ENCODE measurements at places on chromosomes 7 and 10.

- no peak for DNase-seq
Observed at GRCh38 chr7:156127166-156128134, 315.2 kb upstream of the SHH start.

- DNase-seq = no peak
Observed at GRCh38 chr10:58963101-58963534, 213.3 kb upstream of the PHYHIPL start.

GRCh38 chr7:128105228-128106022 lies 74.2 kb upstream of the LRRC4 start:
- DNase-seq = no peak

GRCh38 chr10:116866987-116867595 lies 17.8 kb downstream of the ENO4 start:
- DNase-seq = no peak

DNA sequence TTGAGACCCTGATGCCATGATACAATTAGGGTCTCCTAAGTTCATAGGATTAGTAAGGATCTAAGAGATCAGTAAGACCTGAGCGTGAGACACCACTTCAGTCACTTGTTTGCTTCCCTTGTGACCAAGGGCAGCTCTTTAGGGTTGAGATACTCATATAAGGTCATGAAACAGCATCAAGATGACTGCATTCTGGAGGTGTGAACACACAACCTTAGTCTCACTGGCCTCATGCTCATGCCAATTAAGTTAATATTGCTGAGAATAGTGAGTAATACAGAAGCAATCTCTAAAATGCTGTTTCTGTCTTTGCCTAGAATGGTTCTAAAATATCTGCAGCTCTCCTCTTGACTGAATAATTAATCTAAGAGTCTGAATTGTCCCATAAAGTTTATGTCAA lies 39.6 kb upstream of the KLHL7 start:
- no peak for DNase-seq

GRCh38 chr10:66927971-66928770 lies 2.3 kb downstream of the LRRTM3 start:
- no peak for DNase-seq

- DNase-seq = no peak
Observed at GRCh38 chr7:99767662-99768061, 16.3 kb downstream of the CYP3A4 start.

GRCh38 chr10:131876508-131876907 lies 24.3 kb upstream of the PPP2R2D start:
- DNase-seq = no peak

DNA sequence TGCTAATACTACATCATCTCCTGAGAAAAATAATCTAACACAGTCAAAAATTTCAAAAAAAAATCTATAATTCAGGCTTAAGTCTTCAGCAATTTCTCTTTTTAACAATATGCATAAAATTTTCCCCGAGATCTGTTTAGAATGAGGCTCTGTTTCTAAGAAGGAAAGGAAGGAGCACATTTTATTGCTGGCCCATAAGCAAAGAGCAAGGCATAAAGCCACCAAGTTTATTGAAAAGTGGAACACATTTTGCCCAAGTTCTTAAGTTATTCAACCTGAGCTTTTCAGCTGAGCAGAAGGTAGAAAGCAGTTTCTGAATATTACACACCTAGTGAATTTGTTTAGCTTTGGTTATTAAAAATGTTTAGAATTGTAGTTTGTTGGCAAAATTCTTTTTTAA lies 73.9 kb downstream of the AGMO start:
- no peak for DNase-seq

GRCh38 chr7:32142649-32143048 lies 72.4 kb upstream of the PDE1C start:
- no peak for DNase-seq

DNA sequence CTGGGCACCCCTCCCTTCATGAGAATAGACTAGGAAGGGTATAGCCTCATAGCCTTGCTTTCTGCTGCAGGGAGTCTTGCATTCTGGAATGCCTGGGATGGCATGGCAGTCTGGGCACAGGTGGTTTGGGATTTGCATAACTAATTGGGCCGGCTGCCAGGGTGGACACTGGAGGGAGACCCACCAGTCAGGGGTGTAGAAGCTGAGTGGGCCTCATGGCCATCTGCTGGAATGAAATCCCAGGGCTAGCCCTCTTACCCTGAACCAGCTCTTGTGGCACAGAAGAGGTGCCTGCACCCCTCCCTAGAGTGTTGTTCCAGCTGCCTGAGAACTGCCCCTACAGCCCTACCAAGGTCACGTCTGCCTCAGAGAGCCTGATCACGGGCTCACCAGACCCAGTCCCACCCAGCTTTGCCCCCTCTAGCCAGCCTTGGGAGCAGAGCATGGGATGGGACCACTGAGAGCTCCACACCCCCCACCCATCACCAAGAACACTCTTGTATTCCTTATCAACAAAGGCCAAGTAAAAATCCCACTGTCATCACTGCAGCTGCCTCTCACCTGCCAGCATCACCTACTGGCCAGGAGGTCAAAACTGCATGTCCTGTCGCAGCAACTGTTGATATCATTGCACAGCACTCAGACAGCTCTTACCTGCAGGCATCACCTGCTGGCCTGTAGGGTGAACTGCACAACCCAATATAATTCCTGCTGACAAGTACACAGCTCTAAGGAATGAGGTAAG lies 148.9 kb downstream of the ZEB1 start:
- no peak for DNase-seq

DNA sequence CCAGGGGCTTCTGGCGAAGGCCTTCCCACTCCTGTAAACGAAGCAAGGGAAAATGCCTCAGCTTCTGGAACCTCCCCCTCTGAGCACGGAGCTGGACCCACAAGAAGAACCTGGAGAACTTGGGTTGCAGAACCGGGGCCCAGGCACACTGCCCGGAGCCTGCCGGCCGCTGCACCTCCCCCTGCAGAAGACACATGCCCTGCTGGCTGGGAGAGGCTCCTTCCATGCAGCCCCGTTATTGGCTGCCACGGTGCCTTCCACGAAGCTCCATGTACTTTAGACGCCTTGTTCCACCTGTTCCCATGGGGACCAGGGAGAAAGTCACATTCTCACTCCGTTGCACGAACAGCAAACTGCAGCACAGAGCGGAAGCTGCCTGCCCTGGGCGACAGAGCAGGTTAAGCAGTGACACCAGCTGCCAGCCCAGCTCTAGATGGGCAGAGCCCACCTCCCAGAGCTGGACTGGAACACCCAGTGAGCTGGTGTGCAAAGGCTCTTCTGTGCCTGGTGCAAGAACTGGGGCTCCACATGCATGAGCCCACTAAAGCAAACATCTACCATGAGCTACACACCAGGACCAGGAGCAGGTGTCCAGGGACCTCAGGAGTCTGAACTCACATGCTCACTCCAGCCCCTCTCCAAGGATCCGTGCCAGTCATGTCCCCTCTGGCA lies 70.1 kb downstream of the TNS3 start:
- no peak for DNase-seq

GRCh38 chr10:77007834-77008233 lies 629.8 kb downstream of the KCNMA1 start:
- no peak for DNase-seq

- DNase-seq = no peak
Observed at GRCh38 chr7:80916770-80917741, 1.8 kb downstream of the SEMA3C start.
